ENCODE measurements at places on chromosomes 7 and 10.
A peak's percentile ranks its signal among the peaks of the same experiment; 100 is the strongest.

DNA sequence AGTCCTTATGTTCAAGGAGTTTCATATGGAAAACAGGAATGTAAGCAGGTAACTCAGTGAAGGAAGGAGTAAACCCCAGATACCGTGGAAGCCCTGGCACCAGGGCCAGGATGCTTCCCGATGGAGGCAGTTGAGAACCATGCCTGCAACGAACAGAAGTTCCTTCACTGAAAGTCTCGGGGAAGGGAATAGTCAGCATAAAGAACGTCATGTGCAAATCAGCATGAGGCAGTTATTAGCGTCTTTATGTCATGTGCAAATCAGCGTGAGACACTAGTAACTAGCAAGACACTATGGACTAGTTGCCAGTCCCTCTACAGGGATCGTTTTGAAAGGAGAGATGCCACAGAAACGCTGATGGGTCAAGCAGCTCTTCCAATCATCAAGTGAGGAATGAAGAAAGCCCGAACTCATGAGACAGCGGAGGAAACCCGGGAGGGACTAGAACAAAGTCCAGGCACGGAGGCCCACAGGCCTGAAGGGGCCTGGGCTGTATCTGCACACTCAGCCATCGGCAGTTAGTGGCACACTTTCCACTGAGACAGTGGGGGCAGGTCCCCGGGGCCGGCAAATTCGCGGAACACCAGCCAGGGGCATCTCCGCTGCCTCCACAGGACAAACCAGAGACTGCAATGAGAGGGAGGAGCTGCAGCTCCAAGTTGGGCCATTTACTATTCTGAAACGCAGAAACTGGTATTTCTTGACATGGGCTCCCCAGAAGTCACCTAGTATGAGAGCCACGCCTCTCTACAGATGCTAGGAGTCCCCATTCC lies 109.6 kb downstream of the SFMBT2 start:
- no peak for DNase-seq

DNA sequence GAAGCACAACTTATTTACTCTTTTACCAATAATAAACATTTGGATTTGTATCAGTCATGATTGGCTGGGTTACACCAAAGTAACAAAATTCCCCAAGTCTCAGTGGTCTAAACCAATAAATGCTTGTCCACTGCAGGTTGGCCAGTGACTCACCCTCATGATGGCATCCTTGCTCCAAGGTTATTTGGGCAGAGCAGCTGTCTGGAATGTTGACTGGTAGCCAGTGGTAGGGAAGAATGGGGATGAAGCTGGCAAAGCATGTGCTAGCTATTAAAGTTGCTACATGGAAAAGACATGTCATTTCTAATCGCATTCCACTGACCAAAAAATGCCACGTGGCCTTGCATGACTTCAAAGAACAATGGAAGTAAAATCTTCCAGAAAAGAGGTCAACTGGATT lies 1168.7 kb upstream of the CELF2 start:
- DNase-seq = no peak

GRCh38 chr7:30019960-30020359 lies 6.5 kb downstream of the FKBP14 start:
- DNase-seq = no peak

DNA sequence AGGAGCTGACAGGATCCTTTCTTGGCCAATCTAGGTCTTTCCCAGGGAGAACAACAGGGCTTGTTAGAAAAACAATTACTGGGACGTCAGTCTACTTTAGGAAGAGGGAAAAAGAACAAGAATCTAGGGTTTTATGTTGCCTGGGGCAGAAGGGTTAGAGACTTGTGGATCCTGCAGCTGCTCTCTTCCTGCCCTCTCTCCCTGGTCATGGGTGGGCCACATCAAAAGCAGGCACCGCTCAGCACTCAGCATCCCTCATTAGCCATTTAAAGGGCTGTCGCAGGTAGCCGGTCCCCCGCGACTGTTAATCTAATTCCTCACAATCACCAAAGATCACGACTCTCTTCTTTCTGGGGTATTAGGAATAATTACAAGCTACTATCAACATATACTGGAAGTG lies 631.9 kb downstream of the CALN1 start:
- no peak for DNase-seq

- no peak for DNase-seq
These were observed 44.0 kb upstream of the ANK3 start for GRCh38 chr10:60433684-60434083.

- DNase-seq = no peak
These were observed 7.5 kb downstream of the CCDC71L start for GRCh38 chr7:106653488-106653887.

GRCh38 chr7:102395873-102396709 lies at the start of gene PRKRIP1:
Gene PRKRIP1 (plus strand): TSS chr7:102396363. CDS start chr7:102396412, 49 bp downstream.
- DNase-seq = peak; percentile 82

- DNase-seq = no peak
These were observed 7.9 kb downstream of the HSPB1 start for GRCh38 chr7:76310102-76310957.

GRCh38 chr7:108492742-108493141 lies 33.2 kb downstream of the PNPLA8 start:
- DNase-seq = no peak

- no peak for DNase-seq
These were observed 74.2 kb downstream of the KLF6 start for GRCh38 chr10:3710764-3711163.

DNA sequence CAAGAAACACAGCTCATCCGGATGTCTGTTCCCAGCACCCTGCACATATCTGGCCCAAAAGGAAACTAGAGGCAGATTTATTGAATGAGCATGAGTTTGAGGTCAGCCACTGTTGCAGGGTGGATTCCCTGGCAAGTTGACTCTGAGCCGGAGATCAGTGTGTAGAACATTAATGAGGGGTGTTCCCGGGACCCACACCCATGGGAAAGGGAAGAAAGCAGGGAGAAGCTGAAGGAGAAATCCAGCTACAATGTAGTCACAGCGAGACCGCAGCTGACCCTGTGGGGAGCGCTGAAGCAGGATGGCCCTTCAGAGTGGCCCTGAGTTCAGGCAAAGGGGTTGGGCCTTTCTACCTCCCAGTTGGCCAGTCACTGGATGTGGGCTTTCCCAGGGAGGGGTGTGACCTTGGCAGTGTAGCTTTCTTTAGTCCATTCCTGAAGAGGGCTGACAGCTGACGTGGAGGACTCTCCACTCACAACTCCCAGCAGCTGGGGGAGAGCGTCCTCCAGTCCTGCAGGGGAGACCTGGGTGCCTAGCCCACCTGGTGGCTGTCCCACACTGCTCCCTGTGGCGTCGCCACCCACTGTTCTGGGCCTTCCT lies 324.2 kb upstream of the ZMIZ1 start:
- no peak for DNase-seq

DNA sequence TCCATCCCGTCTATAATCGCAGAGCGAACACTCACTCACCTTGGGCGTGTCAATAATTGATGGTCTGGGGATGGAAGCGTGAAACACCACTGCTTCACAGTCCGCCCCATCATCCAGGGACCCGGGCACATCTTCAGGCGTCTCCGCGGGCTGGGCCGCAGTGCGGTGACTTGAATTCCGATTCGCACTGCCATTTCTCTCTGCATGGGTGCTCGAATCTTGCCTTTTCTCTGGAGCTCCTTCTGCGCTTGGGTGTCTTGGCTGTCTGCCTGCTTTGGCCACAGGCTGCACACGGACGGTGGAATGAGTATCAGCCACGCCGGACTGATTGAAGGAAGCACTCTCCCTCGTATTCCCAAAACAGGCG lies 500 bp downstream of the FAM107B start:
- no peak for DNase-seq

DNA sequence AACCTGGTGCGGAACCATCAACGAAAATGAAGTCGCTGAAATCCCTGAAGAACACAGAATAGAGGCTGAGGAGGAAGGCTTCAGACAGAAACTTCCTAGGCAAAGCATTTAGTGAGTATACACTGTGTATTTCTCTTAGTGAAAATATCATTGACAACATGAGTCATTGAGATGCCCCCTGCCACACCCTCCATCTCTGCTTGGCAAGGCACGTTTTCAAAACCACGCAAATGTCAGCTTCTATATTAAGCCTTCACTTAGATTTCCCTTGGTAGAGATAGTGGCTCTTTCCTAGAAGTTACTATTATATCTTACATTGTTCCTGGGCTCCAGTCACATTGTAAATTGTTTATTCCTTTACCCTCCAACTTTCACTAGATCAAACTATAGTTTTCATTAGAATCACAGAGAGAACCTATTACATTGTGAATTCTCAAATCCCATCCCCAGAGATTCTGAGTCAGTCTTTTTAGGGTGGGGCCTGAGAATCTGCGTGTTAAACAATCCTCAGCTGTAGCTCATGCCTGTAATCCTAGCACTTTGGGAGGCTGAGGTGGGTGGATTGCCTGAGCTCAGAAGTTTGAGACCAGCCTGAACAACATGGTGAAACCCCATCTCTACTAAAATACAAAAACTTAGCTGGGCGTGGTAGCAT lies 4.6 kb upstream of the SKAP2 start:
- no peak for DNase-seq

GRCh38 chr7:2821161-2821841 lies 22.8 kb downstream of the GNA12 start:
- no peak for DNase-seq

GRCh38 chr7:3958109-3958483 lies 657.0 kb downstream of the SDK1 start:
- DNase-seq = no peak

GRCh38 chr7:123789817-123790216 lies 41.0 kb upstream of the WASL start:
- no peak for DNase-seq

DNA sequence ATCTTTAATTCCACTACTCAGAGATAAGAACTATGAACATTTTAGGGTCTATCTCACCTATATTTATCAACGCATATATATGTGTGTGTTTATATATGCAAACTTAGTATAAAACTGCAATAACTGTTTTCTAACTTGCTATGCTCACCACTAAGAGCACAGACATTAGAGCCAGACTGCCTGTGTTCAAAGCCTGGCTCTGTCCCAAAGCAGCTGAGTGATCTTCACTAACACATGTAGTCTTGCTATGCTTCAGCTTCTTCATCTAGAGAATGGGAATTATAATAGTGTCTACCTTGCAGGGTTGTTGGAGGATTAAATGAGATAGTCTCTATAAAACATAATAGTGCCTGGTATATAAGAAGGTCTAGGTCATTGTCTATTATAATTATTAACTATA lies 165.5 kb downstream of the MAGI2 start:
- DNase-seq = no peak

DNA sequence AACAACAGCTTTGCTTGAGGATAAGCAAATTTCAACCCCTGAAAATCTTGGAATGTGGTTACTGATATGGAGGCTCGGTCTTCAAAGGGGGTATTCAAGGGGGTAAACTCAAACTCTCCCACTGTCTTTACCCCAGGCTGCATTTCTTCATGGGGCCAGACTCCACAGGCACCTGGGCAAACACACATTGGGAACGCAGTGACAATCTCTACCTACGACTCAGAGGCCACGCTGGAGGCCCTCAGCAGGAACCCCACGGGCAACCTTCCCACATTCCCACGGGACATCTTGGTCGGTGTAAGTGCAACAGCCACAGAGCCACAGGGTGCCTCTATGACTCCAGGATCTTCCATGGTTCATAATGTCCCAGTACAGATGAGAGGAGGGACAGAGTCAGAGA lies 2.2 kb upstream of the INSIG1 start:
- DNase-seq = no peak

DNA sequence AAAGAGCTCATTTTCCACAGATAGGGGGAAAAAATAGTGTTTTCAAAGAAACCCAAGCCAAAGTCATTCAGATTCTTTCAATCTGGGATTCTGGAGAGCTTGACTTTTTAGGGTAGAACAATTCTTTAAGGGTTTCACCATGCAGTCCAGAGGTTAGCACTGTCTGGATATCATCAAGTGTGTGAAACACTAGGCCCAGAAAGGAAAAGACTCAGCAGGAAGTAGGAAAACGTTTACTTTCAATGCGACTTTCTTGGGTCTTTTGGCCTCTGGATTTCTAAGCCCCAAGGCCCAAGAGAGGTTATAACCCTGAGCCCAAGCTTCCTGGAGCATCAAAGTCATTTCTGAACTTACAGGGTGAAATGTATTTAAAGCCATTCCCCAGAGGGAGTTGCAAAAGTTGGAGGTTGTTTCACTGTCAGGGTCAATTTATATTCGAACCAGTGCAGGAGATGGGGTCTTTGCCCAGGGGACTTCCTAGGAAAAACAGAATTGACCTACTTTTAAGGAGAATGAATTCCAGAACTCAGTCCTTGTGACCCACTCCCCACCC lies 158.0 kb downstream of the C7orf25 start:
- no peak for DNase-seq

GRCh38 chr7:132545756-132546155 lies 30.5 kb downstream of the PLXNA4 start:
- no peak for DNase-seq

DNA sequence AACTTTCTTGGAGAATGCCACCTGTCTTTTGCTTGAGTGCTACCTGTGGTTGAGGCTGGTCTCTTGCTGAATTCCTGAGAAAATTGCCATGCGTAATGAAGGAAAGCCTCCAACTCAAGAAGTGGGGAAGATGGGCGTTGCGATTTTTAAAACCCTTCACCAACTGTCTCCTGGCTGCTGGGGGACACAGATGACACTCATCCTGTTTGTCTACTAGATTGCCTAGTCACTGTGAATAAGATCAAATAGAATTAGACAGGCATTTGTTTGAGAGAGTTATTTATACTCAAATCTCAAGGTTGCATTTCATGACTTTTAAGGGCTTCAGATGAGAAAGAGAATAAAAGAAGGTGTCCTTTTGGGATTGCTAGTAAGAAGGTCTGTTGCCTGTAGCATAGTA lies 84.3 kb upstream of the MTPN start:
- DNase-seq = no peak

- no peak for DNase-seq
These were observed 156.3 kb downstream of the POLR1F start for GRCh38 chr7:19552576-19552975.

GRCh38 chr10:33358016-33358415 lies 23.5 kb upstream of the NRP1 start:
- no peak for DNase-seq

DNA sequence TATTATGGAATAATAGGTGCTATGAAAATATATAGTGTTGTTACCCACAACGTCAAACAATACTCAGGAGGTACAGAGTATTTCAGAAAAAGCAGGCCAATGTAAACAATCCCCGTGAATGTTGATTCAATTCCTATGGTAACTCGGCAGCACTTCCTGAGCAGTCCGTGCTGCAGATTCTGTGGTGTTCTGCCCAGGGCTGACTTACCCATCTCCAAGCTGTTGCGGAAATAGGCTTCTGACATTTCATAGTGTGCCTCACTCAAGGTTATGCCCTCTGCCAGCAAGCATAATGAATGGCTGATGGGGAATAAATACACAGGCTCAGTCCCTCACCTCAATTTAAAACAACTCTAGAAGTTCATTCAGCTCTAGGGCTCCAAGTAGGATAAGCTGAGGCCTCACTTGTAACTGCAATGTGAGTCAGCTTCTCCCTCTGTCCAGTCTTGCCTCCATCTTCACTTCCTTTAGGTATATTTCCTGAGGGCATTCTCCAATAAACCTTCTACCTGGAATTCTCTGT lies 177.6 kb downstream of the GNAI1 start:
- DNase-seq = no peak

GRCh38 chr7:114418117-114418516 lies 3.5 kb downstream of the FOXP2 start:
- no peak for DNase-seq
